WTC11 (cell line): ENCODE measurements at places on chromosomes 5 and 9.

DNA sequence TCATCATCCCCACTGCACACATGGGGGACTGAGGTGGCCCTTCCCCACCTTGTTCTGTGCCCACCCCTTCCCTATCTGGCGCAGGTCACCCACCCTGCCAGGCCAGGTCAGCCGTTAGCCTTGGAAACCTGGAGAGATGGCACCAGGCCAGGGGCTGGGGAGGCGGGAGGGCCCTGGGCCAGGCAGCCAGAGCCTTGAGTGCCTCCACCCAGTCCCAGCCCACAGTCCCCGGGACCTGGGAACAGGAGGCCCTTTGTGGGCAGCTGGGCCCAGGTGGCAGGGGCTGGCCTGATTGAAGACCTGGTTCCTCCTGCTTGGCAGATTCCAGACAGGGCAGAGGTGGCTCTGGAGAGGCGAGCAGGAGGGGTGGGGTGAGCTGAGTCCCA lies 70.6 kb downstream of the LRSAM1 start:
- DNase-seq: no peak

GRCh38 chr5:21654556-21654955 lies 1198.6 kb downstream of the CDH12 start:
- no peak for DNase-seq

DNA sequence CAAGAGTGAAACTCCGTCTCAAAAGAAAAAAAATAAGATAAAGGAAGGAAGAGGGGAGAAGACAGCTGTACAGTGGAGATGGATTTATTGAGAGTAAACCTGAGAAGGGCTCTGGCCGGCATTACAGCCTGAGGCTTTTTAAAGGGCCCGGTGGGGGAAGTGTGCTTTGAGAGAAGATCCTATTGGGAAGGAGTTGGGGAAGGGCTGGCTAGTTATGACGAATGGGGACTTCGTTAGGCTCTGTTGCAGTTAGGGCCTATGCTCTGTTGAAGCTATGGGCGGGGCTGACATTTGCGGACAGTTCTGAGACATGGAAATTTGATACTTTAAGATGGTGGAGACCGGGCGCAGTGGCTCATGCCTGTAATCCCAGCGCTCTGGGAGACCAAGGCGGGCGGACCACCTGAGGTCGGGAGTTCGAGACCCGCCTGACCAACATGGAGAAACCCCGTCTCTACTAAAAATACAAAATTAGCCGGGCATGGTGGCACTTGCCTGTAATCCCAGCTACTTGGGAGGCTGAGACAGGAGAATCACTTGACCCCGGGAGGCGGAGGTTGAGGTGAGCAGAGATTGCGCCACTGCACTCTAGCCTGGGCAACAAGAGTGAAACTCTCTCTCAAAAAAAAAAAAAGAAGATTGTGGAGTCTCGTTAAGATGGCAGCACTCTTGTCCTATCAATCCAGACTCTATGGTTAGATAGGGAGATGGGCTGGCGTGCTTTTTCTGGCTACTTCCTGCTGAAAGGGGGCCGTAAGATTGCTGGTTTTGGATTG lies 33.2 kb downstream of the C9orf50 start:
- DNase-seq: no peak

DNA sequence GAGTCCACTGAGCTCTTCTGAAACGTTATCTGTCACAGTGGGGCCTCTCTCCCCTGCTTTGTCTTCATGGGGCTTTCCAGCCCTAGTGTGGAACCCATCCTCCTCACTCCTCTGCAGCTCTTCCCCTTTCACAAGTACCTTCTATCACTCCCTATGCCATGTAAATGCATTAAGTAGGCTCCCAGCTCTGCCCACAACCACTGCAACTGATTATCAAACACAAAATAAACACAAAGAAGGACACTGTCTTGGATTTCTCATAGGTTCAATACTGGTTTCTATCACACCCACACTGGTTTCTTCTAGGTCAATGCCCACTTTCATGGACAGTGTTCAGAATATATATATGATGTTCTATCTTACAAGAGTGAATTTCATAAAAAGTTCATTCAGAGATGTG lies 139.4 kb downstream of the GNAQ start:
- DNase-seq: no peak

GRCh38 chr5:178786859-178787499 lies 56.5 kb upstream of the ZNF354A start:
- DNase-seq: no peak

DNA sequence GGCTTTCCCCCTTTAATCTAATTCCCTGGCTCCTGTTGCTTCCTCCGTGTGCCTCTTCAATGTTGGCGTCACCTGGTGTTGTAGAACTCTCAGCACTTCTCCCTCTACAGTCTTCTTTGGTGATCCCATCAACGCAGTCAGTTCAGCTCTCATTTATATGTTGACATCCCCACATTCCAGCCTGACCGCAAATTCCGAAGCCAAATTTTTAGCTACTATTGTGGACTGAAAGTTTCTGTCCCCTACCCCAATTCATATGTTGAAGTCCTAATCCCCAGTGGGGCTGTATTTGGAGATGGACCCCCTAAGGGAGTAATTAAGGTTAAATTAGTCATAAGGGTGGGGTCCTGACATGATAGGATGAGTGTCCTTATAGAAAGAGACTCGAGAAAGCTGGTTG lies 210.6 kb upstream of the ADAMTSL1 start:
- DNase-seq: no peak

DNA sequence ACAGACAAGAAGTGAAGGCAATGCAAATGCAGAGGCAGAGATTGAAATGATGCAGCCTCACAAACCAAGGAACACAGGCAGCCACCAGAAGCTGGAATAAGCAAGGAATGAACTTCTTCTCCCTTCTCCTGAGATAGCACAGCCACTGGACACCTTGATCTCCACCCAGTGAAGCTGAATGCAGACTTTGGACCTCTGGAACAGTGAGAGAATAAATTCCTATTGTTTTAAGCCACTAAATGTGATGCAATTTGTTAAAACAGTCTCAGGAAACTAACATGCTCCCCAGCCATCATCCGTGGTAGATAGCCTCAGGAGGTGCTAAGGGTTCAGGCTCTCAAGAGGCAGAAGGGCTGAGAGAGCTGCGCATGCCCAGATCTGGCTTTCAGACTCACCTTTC lies 512.2 kb upstream of the ZNF608 start:
- no peak for DNase-seq
